AML-193 (cell line): ENCODE measurements at places on chromosomes 5 and 9.

GRCh38 chr9:102461156-102461819 lies 533.8 kb upstream of the CYLC2 start:
- DNase-seq: no peak

DNA sequence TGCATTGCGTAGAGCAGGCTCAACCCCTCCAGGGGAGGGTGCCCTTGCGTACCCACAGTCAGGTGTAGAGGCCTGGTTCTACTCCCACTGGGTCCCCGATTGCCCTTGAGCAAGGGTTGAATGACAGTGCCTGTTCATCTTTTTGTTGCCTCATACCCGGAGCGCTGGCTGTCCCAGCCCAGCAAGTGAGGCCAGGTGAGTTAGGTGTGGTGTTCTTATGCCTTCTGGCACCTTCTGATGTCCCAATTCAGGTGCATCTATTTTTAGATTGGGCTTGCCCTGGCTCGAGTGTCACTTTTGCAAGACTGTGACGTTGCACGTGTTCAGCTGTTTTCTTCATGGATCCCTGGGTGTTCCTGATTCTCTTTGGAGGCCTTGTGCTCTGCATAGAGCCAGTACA lies 257.8 kb downstream of the GOLPH3 start:
- DNase-seq: no peak

- no peak for DNase-seq
These were observed 52.6 kb upstream of the ADAMTSL1 start for GRCh38 chr9:18421391-18421790.

GRCh38 chr5:126718236-126718868 lies 58.6 kb upstream of the LMNB1 start:
- DNase-seq: no peak

DNA sequence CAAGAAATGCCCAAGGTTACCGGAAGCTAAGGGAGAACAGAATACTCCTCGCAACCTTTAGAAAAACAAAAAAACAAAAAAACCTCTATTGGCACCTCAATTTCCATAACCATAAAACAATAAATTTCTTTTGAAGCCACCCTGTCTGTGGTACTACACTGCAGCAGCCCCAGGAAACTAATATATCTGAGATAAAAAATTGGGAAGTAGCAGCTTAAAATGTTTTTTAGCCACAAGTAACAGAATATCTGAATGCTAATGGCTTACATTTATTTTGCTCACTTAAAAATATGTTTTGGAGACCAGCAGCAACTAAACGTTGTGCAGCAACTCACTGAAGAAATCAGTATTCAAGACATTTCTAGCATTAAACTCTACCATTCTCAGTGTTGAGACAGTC lies 969.6 kb downstream of the DNAH5 start:
- DNase-seq: no peak

DNA sequence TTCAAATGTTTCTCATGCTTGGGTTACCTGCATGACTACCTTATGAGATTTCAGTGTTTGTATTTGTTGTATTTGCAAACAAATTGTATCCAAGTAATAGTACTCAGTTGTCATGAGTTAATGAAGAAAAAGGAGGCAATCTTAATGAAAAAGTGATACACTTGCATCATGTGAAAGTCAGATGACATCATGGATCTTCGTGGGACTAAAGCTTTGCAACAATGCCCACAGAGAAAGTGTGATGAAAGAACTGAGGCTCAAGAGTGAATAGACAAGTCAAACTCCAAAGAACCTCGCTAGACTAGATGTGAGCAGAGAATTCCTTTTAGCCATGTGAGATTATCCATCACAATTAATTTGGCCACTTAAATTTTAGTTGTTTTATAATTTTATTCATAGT lies 75.4 kb upstream of the ADRB2 start:
- peak; percentile 25 for DNase-seq

DNA sequence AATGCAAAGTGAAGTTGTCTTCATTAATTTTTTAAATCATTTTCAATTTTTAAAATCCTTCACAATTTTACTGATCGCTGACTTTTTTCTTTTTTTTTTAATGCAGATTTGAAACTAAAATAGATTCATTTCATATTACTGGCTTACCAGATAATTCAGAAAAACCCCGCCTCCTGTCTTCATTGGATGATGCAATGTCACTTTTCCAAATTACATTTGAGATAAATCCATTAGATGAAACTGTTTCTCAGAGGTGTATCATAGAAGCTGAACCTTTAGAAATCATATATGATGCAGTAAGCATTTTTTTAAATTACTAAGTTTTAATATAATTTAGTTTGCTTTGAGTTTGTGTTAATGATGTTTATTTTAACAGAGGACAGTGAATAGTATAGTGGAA lies 60.6 kb downstream of the VPS13A start:
- no peak for DNase-seq

DNA sequence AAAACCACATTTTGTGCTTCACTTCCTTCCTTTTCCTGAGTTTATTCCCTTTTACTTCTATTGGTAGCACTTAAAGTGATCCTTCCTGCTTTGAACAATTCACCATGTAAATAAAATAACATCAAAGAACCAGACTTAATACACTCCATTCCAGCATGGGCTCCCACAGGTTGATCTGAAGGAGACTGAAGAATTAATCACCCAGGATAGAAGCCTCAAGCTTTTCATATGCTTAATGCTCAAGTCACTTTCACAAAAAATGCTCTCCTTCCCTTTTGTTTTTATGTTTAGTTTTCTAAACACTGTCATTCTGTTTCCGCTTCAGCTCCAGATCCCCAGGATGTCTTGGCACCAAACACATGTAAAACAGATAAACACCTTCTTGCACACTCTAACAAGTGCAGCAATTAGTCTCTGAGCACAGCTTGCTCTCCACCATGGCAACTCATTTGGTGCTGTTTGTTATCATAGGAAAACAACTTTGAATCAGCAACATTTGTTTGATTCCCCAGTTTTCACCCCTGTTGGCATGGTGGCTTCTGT lies 37.0 kb downstream of the DMRTA1 start:
- no peak for DNase-seq

DNA sequence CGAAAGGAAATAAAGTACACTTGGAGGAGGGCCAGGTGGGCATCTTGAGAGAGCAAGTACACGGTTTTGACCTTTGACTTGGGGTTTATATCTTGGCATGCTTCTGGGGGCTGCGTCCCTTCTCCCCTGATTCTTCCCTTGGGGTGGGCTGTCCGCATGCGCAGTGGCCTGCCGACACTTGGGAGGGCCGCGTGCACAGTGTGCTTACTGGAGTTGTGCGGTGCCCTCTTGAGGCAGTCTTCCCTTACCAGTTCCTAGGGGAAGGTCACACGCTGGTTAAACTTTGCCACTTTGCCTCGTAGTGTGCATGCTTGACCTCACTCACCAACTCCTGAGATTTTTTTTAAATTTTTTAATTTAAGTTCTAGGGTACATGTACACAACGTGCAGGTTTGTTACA lies 4.3 kb upstream of the CLPTM1L start:
- DNase-seq: no peak
